ENCODE measurements at places on chromosomes 12 and 14.

GRCh38 chr12:56948881-56949280 is 8.5 kb downstream of the RDH16 start:
- no peak for DNase-seq

GRCh38 chr14:91119556-91120311 is 5.9 kb downstream of the DGLUCY start:
- no peak for DNase-seq

- DNase-seq = no peak
Measured at GRCh38 chr12:40110586-40110985, 4.7 kb upstream of the SLC2A13 start.

DNA sequence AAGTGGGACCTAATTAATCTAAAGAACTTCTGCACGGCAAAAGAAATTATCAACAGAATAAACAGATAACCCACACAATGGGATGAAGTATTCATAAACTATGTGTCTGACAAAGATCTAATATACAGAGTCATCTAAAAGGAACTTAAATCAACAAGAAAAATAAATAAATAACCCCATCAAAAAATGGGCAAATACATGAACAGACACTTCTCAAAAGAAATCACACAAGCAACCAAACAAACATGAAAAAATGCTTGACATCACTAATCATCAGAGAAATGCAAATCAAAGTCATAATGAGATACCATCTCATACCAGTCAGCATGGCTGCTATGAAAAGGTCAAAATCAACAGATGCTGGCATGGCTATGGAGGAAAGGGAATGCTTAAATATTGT is 466.9 kb downstream of the SOX5 start:
- no peak for DNase-seq

DNA sequence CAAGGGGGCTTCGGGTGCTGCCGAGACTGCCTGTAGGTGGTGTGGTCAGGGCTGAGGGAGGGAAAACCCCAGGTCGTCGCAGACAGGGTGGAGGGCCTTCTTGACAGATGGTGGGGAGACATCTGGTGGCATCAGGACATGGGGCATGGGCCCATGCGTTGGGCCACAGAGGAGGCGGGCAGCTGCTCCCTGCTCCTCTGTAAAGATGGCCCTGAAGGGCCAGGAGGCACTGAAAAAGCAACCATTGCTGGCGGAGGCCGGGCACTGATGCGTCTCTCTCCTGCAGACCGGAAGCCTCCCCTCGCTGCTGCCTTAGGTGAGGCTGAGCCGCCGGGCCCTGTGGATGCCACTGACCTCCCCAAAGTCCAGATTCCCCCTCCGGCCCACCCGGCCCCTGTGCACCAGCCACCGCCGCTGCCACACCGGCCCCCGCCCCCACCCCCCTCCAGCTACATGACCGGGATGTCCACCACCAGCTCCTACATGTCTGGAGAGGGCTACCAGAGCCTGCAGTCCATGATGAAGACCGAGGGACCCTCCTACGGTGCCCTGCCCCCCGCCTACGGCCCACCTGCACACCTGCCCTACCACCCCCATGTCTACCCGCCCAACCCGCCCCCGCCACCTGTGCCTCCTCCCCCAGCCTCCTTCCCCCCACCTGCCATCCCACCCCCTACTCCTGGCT is 28.8 kb downstream of the CCNK start:
- no peak for DNase-seq

GRCh38 chr12:116726694-116727093 is 11.2 kb downstream of the SPRING1 start:
- DNase-seq = no peak

- no peak for DNase-seq
Measured at GRCh38 chr12:116159175-116159574, 118.3 kb downstream of the MED13L start.

DNA sequence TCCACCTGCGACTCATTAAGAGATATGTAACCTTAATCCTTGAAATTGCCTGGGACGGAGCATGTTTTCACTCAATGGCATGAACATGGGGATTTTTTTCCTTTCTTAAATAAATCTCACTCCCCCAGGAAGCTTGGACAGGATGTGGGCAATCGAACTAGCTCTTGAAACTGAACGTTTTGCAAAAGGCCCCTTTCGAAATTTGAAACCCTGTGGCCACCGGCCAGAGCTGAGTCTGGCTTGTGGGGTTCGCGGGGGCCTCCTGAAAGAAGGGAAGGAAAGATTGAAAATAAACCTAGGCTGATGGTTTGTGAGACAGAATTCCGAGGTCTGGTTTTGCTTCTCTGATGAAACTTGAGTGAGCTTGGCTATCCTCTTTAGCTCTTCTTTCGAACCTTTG is 101.4 kb upstream of the RTL1 start:
- DNase-seq = no peak
